ENCODE measurements at places on chromosomes 5 and 9. TPM values are rescaled to one million over a fixed set of nuclear protein-coding genes. Genes with fewer than 3 reads are reported as not detected.

The PCDHB15 gene
- 0.35 TPM for total RNA-seq

DNA sequence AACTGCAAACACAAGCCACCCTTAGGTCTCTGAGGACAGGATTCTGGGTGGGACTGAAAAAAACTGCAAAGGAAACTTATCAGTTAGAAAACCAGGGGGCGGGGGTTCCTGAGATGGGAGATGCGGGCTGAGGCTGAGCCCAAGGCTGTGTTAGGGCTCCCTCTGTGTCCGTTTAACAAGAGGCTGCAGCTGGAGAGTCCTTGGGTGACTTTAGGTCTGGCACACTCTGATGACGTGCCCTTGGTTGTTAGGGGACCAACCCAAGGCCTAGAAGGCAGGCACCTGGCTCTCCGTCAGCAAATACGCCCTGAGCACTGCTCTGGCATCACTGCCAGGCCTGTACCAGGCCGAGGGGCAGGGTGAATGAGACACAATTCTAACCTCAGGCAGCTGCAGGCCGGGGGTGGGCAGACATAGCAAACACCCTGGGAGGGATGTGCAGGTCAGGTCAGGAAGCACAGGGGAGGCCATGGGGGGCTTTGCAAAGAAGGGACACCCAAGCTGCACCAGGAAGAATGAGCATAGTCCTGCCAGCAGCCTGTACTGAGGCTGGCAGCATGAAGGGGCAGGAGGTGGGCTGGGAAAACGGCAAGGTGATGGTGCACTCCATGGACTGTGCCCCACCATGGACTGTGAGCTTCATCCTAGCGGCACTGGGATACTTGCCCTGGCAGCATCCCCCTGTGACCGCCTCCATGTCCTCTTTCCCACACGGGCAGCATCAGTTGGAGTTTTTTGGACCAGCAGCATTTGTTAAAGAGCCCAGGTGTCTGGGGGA, 137.9 kb downstream of the GABBR2 start:
- no peaks in the 10 kb centered on the region for H3K4me1 ChIP-seq
- H3K27me3 ChIP-seq = no peaks in the 10 kb centered on the region
- H3K27ac ChIP-seq = no peak overlapping the region
- no peaks in the 10 kb centered on the region for H3K36me3 ChIP-seq
- DNase-seq = no peak

The ZNF883 gene
- not detected for total RNA-seq

GRCh38 chr9:26462751-26463150, 429.9 kb downstream of the CAAP1 start:
- no peak overlapping the region for H3K27ac ChIP-seq
- H3K4me1 ChIP-seq = no peaks in the 10 kb centered on the region
- no peak for DNase-seq

DNA sequence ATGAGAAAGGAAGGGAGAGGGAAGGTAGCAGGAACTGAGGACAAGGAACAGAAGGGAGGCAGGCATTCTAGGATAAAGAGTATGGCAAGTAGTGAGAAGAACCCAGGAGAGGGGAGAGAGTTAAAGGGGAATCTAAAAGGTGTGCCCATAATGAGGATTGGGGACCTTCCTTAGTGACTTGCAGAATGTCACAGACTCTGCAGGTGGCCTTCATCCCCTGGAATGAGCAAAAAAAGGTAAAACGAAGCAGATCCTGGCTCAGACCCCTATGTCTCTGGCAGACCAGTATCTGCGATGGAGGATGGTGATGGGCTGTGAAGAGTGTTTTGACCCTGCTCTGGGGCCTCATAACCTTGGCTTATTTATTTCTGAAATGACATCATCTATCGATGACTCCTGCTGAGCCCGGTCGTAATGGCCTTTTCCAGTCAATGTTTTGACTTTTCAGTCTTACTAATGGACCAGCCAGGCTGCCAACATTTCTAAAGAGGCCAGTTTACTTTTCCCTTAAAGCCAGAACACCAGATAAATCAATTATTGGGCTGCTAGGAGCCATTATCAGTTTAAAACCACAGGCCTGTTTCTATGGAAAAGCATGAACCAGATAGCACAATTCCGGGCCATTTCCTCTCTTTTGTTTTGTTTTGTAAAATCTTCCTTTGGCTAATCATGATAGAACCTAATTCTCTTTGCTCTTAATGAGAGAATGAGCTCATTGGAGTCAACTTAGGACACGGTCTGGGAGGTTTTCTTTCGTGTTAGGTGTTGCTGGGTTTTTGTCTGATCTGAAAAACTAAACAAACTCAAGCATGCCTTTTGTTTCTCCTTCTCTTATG, 3.1 kb downstream of the TMOD1 start:
- H3K4me1 ChIP-seq = peaks cover 3% of the 10 kb centered on the region
- DNase-seq = no peak
- H3K4me3 ChIP-seq = no peak overlapping the region
- no peaks in the 10 kb centered on the region for H3K36me3 ChIP-seq
